Activated CD4-positive, alpha-beta T cell treated with anti-CD3 and anti-CD28 coated beads for 4 hours (primary cell): ENCODE measurements at places on chromosomes 13 and 19.

DNA sequence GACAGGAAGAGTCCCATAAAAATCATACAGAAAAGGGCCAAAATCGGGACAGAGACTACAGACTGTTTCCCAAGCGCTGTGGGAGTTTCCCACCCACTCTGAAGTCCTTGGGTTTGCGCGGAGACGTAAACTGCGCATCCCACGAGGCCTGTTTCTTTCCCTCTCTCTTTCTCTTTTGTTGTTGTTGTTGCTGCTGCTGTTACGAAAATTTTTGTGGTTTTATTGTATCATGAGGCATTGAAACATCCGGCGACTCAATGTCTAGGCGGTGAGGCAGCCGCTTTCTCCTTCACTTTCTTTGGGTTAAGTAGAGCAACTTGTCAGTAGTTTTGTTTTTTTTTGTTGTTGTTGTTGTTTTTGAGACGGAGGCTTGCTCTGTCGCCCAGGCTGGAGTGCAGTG lies 1.6 kb upstream of the PPP1R12C start:
- no peak for DNase-seq

DNA sequence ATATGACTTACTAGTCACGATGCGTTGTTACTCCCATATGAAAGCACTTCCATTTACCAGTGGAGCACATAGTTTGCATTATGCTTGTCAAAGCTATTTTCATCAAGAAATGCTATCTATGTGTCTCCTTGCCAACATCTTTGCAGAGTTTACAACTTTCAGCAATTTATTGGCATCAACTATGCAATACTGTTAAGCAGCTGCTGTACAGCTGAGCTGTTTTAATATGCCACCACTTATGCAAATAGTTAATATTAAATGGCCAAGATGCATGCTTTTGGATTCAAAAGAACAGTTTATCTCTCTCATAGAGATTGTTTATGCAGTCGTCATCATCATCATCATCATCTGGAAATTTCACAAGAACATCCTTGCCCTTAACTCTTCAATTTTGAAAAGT lies 67.9 kb upstream of the KLF5 start:
- no peak for DNase-seq

GRCh38 chr19:29277102-29277501 lies 64.2 kb upstream of the UQCRFS1 start:
- DNase-seq = peak; percentile 23

- DNase-seq = no peak
These were observed 57.6 kb upstream of the ZNF507 start for GRCh38 chr19:32287811-32288227.

DNA sequence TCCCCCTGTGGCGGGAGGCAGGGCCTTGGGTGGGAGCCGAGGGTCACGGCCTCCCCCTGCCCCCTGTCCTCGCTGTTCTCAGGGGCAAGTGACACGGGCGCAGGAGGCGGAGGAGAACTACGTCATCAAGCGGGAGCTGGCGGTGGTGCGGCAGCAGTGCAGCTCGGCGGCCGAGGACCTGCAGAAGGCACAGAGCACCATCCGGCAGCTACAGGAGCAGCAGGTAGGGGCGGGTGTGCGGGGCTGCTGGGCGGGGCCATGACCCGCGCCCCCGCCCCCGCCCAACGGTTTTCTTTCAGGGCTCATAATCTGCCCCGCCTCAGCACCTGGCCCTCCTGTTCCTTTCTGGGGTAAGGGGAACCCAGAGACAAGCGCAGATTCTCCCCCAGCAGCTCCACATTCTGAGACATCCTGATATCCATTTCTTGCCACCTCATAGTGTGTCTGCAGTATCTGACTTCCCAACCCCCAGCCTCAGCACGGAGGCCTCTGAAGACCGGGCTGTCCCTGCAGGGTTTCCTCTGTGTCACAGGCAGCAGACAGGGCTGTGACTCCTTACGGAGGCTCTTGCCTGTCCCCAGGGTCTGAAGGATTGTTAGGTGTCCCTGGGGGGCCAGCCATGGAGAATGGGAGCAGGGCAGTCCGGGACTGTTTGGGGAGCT lies 15.9 kb downstream of the PRR36 start:
- DNase-seq = no peak

DNA sequence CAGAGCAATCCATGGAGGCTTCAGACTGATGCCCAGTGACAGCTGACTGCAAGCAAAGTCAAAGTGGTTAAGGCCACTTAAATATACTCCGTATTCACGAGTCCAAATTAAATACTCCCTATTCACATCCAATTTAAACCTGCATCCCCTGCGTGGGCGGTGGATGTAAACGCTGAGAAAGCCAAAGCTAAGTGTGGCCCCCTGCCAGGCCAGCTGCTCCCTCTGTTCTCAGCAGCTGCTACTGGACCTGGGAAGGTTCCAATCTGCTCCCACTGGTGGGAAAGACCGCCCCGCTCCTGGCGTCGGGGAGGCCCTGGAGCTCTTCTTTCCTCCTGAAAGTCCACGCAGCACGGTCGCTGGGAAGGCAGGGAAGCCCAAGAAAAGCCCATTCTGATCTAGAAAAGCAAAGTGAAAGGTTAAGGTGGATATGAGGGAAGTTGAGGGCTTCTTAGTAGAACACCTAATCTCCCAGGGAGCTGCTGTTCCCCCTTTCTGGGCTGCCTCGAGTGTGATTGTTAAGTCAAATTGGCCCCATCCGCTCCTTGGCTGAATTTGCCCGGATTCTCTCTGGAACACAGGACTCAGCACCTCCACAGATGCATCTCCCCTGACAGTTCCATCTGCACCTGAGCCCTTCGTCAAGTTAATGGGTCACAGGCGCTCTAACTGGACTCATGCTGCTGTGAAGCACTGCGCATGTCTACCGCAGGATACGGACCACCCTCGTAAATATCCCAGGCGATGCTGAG lies 205.5 kb downstream of the USP12 start:
- DNase-seq = no peak
